ENCODE measurements at places on chromosomes 13 and 19.

DNA sequence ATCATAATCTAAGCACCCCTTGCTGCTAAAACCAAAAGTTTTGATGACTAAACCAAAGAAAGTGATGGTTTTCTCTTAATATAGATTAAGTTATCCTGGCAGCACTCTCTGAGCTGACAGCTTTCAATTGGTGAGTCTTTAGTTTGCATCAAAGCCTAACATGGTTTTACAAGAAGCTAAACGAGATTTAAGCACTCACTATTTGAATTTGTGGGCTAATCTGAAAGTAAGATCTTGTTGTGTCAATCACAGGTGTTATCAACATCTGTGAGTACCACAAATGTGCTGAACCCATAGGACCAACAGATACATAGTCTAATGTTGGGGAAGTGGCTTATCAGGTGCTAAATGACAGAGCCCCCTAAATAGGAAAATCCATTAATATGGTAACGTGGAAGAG, 223.9 kb downstream of the LHFPL6 start:
- no peak for DNase-seq

GRCh38 chr19:10976131-10976892, 15.5 kb downstream of the SMARCA4 start:
- no peak for DNase-seq

GRCh38 chr13:103883164-103883563, 816.9 kb upstream of the SLC10A2 start:
- peak; percentile 98 for DNase-seq

DNA sequence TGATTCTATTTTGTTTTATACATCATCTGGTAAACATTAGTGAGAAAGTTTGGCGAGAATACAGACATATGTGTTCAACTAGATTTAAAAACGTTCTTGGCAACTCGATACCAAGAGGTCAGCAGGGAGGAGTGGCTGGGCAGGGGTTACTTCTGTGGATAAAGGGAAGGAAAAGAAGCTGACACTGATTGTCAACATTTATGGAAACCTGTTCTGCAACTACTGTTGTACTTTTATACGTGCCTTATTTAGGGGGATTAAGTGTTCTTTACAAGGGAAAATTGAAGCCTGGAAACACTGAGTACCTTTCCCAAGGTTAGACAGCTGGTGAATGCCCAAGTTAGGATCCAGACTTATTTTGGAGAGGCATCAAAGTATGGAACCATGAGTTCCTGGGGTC, 65.0 kb downstream of the MTUS2 start:
- no peak for DNase-seq

DNA sequence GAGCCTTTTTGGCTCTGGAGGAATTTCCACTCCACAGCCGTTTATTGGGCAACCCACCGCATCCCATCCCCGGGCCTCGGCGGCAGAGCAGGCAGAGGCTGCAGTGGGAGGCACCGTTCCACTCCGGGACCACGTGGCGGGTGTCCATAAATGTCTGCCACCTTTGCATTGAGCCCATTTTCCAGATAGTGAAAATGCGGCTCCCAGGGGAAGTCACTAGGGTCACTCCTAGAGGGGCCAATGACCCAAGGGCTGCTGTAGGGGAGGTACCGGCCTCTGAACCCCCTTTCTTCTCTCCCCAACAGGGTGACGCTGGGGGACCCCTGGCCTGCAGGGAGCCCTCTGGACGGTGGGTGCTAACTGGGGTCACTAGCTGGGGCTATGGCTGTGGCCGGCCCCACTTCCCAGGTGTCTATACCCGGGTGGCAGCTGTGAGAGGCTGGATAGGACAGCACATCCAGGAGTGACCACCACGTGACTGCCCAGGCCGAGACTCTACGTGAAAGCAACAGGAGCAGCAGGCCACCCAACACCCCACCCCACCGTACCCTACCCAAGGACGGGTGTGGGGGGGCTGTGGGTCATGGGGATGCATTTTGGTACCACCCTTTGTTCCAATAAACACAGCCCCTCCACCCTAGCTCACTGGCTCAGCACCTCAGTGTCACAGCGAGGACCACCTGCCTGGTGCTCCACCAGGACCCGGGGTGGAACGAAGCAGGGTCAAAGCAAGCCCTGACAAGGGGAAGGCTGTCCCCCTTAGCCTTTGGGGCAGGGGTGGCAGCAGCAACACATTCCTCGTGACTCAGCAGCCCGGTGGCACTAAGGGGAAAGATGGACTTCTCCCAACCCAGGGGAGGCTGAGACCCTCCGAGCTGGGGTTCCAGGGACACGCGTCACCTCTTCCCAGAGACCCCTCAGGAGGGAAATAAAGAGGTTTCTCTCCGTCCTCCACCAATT, 1.5 kb downstream of the TIMM13 start:
- no peak for DNase-seq

DNA sequence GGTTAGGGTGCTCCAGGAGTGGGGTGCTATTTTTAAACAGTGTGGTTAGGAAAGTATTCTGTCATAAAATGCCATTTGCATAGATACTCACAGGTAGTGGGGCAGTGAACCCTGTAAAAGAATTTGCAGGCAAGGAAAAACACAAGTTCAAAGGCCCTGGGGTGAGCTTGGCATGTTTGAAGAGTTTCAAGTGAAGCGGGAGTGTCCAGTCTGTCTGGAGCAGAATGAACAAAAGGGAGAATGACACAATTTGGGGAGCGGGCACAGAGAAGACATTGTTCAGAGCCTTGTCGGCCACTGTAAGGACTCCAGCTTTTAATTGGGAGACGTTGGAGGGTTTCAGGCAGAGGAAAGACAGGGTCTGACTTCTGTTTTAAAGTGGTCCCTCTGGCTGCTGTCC, 2.8 kb downstream of the GRWD1 start:
- DNase-seq, result no peak

DNA sequence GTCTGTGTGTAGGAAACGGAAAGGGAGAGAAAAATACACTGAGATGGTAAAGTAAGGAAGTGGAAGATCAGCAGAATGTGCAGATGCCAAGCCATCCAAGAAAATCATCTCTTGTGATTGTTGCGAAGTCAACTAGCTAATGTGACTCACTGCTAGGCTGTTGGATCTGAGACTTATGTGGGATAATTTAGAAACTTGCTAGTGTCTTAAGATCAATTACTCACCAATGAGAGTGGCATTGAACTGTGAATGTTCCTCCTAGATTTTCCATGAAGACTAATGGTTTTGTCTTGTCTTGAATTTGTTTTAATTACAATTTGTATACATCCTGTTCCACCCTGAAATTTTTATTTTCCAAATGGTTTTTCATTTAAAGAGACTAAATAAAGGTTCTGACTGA, 771.6 kb downstream of the EFNB2 start:
- DNase-seq, result peak; percentile 13

DNA sequence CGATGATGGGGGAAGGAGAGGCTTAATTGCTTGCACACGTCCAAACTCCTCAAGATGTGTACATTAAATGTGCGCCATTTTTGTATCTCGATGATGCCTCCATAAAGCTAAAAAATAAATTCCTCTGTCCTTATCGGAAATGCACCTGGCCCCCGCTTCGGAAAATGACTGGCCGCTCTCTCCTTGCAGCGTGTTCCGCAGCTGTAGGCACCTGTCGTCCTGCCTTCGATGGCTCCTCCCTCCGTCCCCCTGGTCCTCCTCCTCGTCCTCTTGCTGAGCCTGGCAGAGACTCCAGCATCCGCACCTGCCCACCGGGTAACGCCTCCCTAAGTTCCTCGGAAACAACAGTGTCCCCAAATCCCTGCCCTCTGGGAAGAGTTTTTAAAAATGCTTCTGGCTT, 1.1 kb downstream of the GALP start:
- DNase-seq, result no peak

- DNase-seq, result peak; percentile 63
Measured at GRCh38 chr13:80871481-80871880, 530.6 kb upstream of the SPRY2 start.

GRCh38 chr19:36891768-36892357, 24.2 kb downstream of the ZNF829 start:
- no peak for DNase-seq

DNA sequence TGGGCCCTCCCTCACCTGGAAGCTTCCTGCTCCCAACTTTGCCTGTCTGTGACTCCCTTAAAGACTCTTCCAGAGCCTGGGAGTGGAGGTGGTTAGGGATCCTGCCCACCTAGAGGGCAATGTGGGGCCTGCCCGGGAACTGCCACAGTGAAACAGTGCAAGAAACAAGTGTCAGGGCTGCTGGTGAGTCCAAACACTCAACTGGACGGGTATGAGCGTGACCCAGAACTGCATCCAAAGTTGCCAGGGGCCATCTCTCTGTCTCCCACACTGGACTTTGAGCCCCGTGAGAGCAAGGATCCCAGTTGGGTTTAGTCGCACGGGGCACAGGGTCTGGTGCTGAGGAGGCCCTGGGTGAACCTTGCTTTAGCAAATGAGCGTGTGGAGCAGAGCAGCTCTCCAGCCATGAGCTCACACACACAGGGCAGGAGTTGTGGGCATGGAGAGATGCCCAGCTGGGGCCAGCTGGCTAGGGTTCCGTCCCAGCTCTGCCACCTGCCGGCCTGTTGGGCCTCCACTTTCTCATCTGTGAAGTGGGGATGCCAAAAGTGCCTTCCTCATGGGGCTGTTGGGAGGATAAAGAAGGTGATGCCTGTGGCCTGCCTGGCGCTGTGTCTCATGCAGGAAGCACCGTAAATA, 2.8 kb upstream of the NUMBL start:
- no peak for DNase-seq

GRCh38 chr19:51676566-51677083, 16.5 kb upstream of the SPACA6 start:
- no peak for DNase-seq

GRCh38 chr13:110306340-110306959, 507 bp downstream of the COL4A1 start:
- DNase-seq, result peak; percentile 37

- no peak for DNase-seq
Measured at GRCh38 chr19:38543286-38543806, 74.4 kb downstream of the MAP4K1 start.

- DNase-seq, result no peak
Measured at GRCh38 chr13:83340170-83340569, 542.1 kb downstream of the SLITRK1 start.

DNA sequence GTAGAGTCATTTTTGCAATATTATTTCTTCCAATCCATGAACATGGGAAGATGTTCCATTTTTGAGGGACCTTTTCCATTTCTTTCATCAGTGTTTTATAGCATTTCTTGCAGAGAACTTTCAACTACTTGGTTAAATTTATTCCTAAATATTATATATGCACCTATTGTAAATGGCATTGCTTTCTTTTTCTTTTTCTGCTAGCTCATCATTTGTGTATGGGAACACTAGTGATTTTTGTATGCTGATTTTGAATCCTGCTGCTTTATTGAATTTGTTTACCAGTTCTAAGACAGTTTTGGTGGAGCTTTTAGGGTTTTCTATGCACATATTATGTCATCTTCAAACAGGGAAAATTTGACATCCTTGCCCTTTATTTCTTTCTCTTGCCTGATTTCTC, 7.2 kb upstream of the CYP4F2 start:
- DNase-seq, result no peak

DNA sequence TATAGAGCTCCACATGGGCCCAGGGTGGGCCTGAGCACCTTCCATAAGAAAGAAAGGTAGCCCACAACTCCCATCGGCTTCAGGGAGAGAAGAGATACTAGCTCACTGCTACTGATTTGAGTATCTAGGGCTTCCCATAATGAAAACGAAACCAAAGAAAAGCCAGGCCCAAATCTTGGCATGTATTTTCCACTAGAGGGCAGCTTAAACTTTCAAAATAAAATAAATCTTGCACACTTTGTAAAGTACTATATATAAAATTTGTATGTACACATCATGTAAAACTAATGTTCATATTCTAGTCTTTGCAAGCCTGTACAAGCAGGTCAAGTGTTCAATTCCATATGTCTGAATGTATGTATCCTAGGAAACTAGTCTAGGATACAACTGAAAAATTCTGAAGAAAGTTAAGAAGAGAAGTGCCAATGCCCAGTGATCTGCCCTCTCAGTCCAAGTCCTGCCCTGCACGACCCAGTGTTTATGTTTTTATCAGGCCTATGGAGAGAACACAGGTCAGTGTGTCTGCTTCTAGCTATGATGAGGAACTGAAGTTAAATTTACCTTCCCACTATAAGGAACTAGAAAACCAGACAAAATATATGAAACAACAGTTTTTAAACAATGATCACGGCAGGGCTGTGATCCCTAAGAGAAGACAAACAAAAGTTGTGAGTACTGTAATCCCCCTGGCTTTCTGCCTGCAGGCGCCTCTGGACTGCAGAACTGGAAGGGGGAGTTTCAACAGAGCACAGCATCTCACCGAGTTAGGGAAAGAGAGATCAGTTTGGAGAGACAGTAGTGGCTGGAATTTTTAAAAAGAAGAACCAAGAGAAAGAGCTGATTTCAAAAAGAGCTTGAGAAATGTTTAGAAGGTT, 475.7 kb downstream of the UQCRFS1 start:
- DNase-seq, result peak; percentile 56

DNA sequence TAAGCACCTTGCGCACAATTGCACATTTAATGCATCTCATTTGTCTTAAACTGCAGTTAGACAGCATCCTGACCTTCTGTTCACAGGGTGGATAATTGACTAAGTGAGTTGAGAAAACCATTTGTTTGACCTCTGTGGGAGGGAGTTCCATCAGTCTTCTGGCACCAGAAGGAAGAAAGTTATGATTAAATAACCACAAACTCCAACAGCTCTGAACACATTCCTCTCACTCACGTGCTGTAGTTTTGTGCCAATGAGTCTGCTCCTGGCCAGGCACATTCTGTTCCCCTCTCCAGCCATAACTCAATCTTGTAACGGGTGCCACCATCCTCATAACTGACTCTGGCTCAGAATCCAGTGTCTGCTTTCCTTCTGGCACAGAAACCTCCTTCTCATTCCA, 817.2 kb downstream of the SLITRK1 start:
- DNase-seq, result peak; percentile 60

GRCh38 chr13:72071713-72072112, 204.7 kb upstream of the DACH1 start:
- DNase-seq, result no peak

GRCh38 chr19:843836-844545, 3.2 kb downstream of the PRTN3 start:
- DNase-seq, result no peak

GRCh38 chr19:46913852-46914430, 53.1 kb downstream of the ARHGAP35 start:
- DNase-seq, result peak; percentile 69

- peak; percentile 84 for DNase-seq
Measured at GRCh38 chr13:46553886-46554858, 1.2 kb downstream of the LRCH1 start.

DNA sequence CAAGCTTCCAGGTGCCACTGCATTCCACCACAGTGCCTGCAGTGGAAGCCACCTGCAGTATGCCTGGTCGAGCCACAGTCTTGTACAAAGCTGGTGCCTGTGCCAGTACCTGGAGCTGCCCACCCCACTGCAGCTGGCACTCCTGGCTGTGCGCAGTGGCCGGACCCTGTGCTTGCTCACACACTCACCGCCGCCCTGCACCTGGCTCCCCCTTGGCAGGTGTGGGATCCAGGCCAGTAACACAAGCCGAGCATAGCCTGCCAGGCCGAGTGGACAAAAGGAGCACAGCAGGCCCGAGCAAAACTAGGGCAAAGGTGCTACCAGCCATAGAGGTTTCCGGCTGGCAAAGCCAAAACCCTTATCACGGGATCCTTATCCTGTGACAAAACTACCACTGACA, 18.5 kb downstream of the UGGT2 start:
- no peak for DNase-seq

All from fibroblast of skin of right quadriceps (primary cell).